Ascending aorta (tissue), 2 donors: ENCODE measurements at places on chromosomes 1 and 21. TPM values are rescaled to one million over a fixed set of nuclear protein-coding genes. Genes with fewer than 3 reads are reported as not detected.

GRCh38 chr1:188903241-188903640, 1574.4 kb downstream of the BRINP3 start:
- no peaks in the 10 kb centered on the region for H3K4me1 ChIP-seq
- no peaks in the 10 kb centered on the region for H3K36me3 ChIP-seq
- no peaks in the 10 kb centered on the region for H3K27me3 ChIP-seq
- DNase-seq: no peak
- no peak overlapping the region for H3K4me3 ChIP-seq

DNA sequence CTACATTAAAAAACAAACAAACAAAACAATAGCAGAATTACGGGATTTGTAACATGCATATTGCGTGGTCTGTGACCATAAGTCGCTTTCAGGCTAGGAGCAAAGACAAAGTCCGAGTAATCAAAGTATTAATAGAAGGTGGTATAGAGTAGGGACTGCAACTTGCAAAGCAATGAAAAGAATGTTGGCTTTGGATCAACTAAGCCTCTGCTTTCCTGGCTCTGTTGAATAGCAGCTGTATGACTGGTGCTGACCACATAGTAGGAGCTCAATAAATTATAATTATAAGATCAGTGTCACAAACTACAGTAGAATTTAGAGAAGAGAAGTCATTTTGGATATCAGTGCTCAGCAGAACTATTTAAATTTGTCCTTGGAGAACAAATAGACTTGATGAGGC, 586.4 kb downstream of the DPYD start:
- H3K4me1 ChIP-seq: no peaks in the 10 kb centered on the region
- H3K36me3 ChIP-seq: no peaks in the 10 kb centered on the region
- no peak overlapping the region for H3K27ac ChIP-seq
- H3K27me3 ChIP-seq: no peaks in the 10 kb centered on the region
- no peak overlapping the region for H3K4me3 ChIP-seq

Gene PPIAL4G
- total RNA-seq: not detected

Gene S100A1
- total RNA-seq: not detected

DNA sequence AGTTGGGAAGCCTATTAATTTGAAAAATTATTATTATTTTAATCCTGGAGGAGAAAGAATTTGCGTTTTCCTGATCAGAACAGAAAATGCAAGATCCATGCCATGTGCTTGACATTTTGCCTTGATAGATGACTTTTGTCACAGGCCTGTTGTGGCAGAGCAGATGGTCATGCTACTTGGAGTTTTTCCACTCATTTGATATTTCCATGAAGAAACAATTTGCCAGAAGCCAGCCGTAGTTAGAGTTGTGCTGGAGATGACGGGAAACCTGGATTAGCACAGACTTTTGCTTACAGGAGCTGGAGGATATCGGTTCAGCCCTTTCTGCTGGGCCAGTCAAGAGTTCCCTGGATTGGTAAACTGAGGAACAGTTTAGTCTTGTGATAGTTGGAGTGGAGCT, 3.2 kb downstream of the RCAN3 start:
- H3K27ac ChIP-seq: no peak overlapping the region
- H3K27me3 ChIP-seq: no peaks in the 10 kb centered on the region
- no peak for DNase-seq
- H3K36me3 ChIP-seq: no peaks in the 10 kb centered on the region

- no peaks in the 10 kb centered on the region for H3K36me3 ChIP-seq
- DNase-seq: no peak
- H3K4me1 ChIP-seq: no peaks in the 10 kb centered on the region
- no peak overlapping the region for H3K27ac ChIP-seq
These were observed 511.0 kb downstream of the OMA1 start for GRCh38 chr1:58035523-58035922.

DNA sequence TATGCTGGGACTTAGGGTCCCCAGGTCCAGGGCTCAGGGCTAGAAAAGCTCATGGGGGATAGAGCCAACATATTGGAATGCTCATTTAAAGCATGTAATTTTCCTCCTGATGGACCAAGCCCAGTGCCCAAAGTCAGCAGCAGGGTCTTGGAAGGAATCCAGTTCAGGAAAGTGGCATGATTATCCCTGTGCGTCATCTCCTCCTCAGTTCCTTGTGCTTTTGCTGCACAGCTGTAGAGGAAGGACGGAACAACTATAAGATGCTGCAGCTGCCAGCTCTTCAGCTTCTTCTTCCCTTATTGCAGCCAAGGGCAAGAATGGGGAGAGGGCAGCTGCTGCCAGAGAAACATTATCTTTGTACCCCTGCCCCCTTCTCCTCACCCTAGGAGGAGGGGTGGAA, 58.4 kb downstream of the OVGP1 start:
- H3K36me3 ChIP-seq: no peaks in the 10 kb centered on the region
- no peak overlapping the region for H3K27ac ChIP-seq
- H3K27me3 ChIP-seq: no peaks in the 10 kb centered on the region
- no peaks in the 10 kb centered on the region for H3K4me1 ChIP-seq

DNA sequence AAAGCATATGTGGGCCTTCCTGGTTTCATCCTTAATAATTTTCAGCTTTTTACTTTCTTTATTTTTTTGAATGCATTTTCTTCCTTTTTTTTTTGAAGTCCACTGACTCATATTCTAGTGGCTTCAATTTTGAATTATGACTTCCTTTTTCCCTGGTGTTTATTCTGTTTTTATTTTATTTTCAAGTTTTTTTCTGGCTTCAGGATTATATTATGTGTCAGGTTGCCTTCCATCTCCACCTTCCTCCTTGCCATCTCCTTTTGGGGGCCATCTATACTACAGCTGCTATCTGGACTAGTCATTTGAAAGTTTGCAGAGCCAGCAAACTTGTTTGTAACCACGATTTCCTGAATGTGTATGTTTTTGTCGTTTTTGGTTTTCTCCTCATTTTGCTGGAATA, 117.6 kb downstream of the LEPR start:
- no peak for DNase-seq
- no peak overlapping the region for H3K4me3 ChIP-seq
- H3K36me3 ChIP-seq: no peaks in the 10 kb centered on the region
- H3K27ac ChIP-seq: no peak overlapping the region

Gene FCRL5
- total RNA-seq: not detected

Gene C21orf58
- 3.2 TPM for total RNA-seq

GRCh38 chr1:224411766-224412165, 22.8 kb downstream of the WDR26 start:
- peaks cover 89% of the 10 kb centered on the region for H3K36me3 ChIP-seq
- no peak for DNase-seq
- no peak overlapping the region for H3K27ac ChIP-seq
- H3K4me3 ChIP-seq: no peak overlapping the region
- no peaks in the 10 kb centered on the region for H3K4me1 ChIP-seq
- no peaks in the 10 kb centered on the region for H3K27me3 ChIP-seq

GRCh38 chr1:70083519-70083918, 121.9 kb downstream of the LRRC40 start:
- H3K36me3 ChIP-seq: no peaks in the 10 kb centered on the region
- H3K27me3 ChIP-seq: no peaks in the 10 kb centered on the region
- no peak for DNase-seq
- H3K4me1 ChIP-seq: no peaks in the 10 kb centered on the region
- no peak overlapping the region for H3K27ac ChIP-seq

- no peak overlapping the region for H3K4me3 ChIP-seq
- no peaks in the 10 kb centered on the region for H3K36me3 ChIP-seq
- peaks cover 29% of the 10 kb centered on the region for H3K27me3 ChIP-seq
- no peak overlapping the region for H3K27ac ChIP-seq
- peaks cover 9% of the 10 kb centered on the region for H3K4me1 ChIP-seq
These were observed 3.2 kb downstream of the DMBX1 start for GRCh38 chr1:46492871-46493270.

Gene NBPF4
- not detected for total RNA-seq

DNA sequence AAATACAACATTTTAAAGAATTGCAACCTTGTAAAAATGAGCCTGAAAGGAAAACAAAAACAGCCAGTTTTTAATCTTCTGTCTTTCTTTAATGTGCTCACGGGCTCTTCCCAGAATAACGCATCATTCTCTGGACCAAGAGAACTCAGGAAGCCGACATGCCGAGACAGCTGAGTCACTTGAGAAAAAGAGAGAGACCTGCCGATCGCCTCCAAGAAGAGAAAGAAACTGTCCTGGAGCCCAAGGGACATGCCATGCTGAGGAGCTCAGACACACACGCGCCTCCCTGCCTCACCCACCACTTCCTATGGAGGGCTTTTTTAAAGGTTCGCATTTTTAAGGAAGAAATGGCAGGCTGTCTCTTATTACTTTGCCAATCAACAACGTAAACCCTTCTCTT, 176.4 kb downstream of the ZNF281 start:
- no peak overlapping the region for H3K4me3 ChIP-seq
- no peaks in the 10 kb centered on the region for H3K36me3 ChIP-seq
- H3K27me3 ChIP-seq: no peaks in the 10 kb centered on the region
- no peak for DNase-seq

Gene LCE1A
- total RNA-seq: not detected

GRCh38 chr1:25167269-25168192, 64.8 kb downstream of the SYF2 start:
- H3K27me3 ChIP-seq: no peaks in the 10 kb centered on the region
- no peaks in the 10 kb centered on the region for H3K36me3 ChIP-seq
- no peak for DNase-seq
- H3K4me1 ChIP-seq: no peaks in the 10 kb centered on the region
- no peak overlapping the region for H3K27ac ChIP-seq

DNA sequence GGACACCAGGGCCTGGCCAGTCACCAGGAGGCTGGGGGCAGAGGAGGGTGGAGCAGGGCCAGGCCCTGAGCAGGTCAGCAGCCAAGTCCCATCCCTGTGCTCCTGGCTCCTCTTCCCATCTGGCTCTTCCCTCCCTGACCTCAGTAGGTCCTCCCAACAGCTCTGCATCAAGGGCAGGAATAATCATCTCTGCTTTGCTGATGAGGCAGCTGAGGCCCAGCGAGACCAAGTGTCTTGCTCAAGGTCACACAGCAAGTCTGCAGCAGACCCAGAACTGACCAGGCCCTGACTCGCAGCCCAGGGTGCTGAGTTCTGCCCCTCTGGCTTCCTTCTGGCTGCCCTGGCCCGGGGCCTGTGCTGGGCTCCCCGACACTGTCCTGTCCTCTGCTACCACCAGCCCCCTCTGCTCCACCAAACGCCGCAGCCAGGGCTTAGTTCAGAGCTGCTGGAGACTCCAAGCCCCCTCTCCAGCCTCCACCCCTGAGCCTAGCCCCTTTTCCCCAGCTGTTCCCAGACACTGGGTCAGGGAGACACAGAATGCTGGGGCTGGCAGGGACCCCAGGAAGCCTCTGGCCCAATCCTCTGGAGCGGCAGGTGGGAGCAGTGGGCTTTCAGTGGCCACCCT, 224.9 kb downstream of the PTPRU start:
- DNase-seq: no peak
- no peak overlapping the region for H3K27ac ChIP-seq
- no peaks in the 10 kb centered on the region for H3K4me1 ChIP-seq
- H3K4me3 ChIP-seq: no peak overlapping the region

- H3K4me3 ChIP-seq: no peak overlapping the region
- H3K4me1 ChIP-seq: no peaks in the 10 kb centered on the region
- no peak for DNase-seq
- H3K36me3 ChIP-seq: no peaks in the 10 kb centered on the region
- no peaks in the 10 kb centered on the region for H3K27me3 ChIP-seq
These were observed 14.7 kb downstream of the CAPZA1 start for GRCh38 chr1:112634367-112634766.

- no peaks in the 10 kb centered on the region for H3K36me3 ChIP-seq
- no peak overlapping the region for H3K4me3 ChIP-seq
- no peak overlapping the region for H3K27ac ChIP-seq
- no peaks in the 10 kb centered on the region for H3K4me1 ChIP-seq
- no peak for DNase-seq
These were observed 27.9 kb downstream of the DOP1B start for GRCh38 chr21:36184545-36184944.

Gene HSF2BP
- 0.75 TPM for total RNA-seq

- no peak overlapping the region for H3K27ac ChIP-seq
- DNase-seq: no peak
- H3K4me3 ChIP-seq: no peak overlapping the region
These were observed 355.8 kb upstream of the NR5A2 start for GRCh38 chr1:199671684-199672083.

Gene OR2L3
- not detected for total RNA-seq

DNA sequence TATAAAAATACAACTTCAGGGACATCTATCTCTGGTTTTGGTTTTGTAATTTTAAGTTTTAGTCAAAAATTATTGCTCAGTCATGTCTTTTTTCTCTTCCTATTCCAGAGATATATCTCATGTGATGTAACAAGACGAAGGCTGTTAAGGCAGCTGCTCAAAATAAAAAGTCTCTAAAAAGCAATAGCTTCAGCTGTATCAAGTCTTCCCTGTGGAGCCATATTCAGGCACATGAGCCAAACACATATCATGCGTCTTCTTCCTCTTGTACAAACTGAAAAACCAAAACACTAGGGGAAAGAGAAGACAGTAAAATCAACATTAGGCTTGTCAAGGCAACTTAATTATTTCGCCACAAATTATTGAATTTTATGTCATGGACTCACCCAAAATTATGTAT, 240.7 kb downstream of the NRIP1 start:
- H3K4me3 ChIP-seq: no peak overlapping the region
- no peak for DNase-seq
- H3K36me3 ChIP-seq: no peaks in the 10 kb centered on the region
- H3K4me1 ChIP-seq: no peaks in the 10 kb centered on the region
- H3K27me3 ChIP-seq: no peaks in the 10 kb centered on the region
- H3K27ac ChIP-seq: no peak overlapping the region

GRCh38 chr1:219432191-219432606, 180.7 kb downstream of the ZC3H11B start:
- no peak overlapping the region for H3K27ac ChIP-seq
- DNase-seq: no peak
- H3K27me3 ChIP-seq: no peaks in the 10 kb centered on the region
- H3K36me3 ChIP-seq: no peaks in the 10 kb centered on the region

GRCh38 chr1:164504749-164505148, 54.2 kb upstream of the PBX1 start:
- H3K27ac ChIP-seq: no peak overlapping the region
- no peaks in the 10 kb centered on the region for H3K4me1 ChIP-seq
- DNase-seq: no peak
- H3K36me3 ChIP-seq: no peaks in the 10 kb centered on the region
- H3K27me3 ChIP-seq: no peaks in the 10 kb centered on the region

DNA sequence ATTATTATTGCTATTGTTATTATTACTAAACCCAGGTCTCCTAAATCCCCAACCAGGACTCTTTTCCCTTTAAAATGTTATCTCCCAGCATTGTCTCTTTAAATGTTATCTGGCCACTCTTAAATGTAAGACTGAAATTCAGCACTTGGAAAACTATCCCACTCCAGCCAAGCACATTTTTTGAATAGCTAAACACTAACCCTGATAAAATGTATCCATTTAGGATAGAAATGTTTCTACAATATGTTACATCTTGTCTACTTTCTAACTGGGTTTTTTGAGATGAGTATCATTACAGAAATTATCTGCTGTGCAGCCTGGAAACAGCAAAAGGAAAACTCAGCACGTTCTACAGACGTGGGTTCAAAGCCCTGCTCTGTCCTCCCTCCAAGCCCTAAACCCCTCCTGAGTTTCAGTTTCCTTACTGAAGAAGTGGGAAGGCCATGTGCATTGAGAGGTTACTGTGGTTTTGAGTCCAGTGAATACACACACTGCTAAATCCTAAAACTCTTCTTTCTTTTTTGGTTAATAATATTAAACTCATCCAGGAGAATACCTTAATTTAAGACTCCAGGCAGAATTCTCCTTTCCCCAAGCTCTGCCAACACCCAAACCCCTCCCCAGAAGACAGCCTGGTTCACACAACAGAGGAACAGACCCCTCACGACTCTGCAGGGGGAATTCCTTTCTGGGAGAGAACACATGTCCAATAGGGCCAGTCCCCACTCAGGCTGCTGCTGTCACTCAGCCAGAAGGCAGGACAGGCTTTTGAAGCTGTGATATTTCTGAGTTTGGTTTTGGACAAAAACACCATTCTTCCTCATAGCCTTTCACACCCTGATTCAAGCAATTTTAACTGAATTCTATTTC, 41.9 kb downstream of the HIVEP3 start:
- no peak overlapping the region for H3K4me3 ChIP-seq
- no peaks in the 10 kb centered on the region for H3K36me3 ChIP-seq
- peaks cover 8% of the 10 kb centered on the region for H3K4me1 ChIP-seq
- H3K27me3 ChIP-seq: no peaks in the 10 kb centered on the region

Gene LRRC71
- not detected for total RNA-seq
